ENCODE measurements at places on chromosomes 7 and 10. TPM values are rescaled to one million over a fixed set of nuclear protein-coding genes. Genes with fewer than 3 reads are reported as not detected.

SYCE1 gene
- total RNA-seq, result not detected

CHAT gene
- not detected for total RNA-seq

SAP25 gene
- 5.8 TPM for total RNA-seq

EXOSC1 gene
- 46.5 TPM for total RNA-seq

SLC25A13 gene
- 104 TPM for total RNA-seq

CRYGN gene
- total RNA-seq, result 3.9 TPM

LIPJ gene
- total RNA-seq, result 0.09 TPM

PNLIPRP3 gene
- not detected for total RNA-seq

TACC2 gene
- 34.9 TPM for total RNA-seq

FOXI2 gene
- total RNA-seq, result 17.0 TPM

SPDYE6 gene
- not detected for total RNA-seq

ECHDC3 gene
- 15.7 TPM for total RNA-seq

HOXA13 gene
- total RNA-seq, result not detected

MPP7 gene
- total RNA-seq, result 7.7 TPM

ICA1 gene
- 25.0 TPM for total RNA-seq

PMPCB gene
- total RNA-seq, result 75.3 TPM

ELAPOR2 gene
- total RNA-seq, result 75.7 TPM

RASA4B gene
- 13.0 TPM for total RNA-seq

SCRN1 gene
- total RNA-seq, result 117 TPM

LOXL4 gene
- total RNA-seq, result 0.77 TPM

COL13A1 gene
- total RNA-seq, result 25.2 TPM

GOLGA7B gene
- total RNA-seq, result 0.27 TPM

ZWINT gene
- 78.5 TPM for total RNA-seq

COL1A2 gene
- 42.2 TPM for total RNA-seq

FAM237B gene
- total RNA-seq, result not detected

TRIM56 gene
- 23.0 TPM for total RNA-seq

MYL10 gene
- not detected for total RNA-seq

HNRNPF gene
- total RNA-seq, result 299 TPM

EBLN1 gene
- total RNA-seq, result not detected

CPA2 gene
- total RNA-seq, result 0.66 TPM

HTRA1 gene
- total RNA-seq, result 3.1 TPM

SFTPA1 gene
- not detected for total RNA-seq

PTF1A gene
- not detected for total RNA-seq

CYP51A1 gene
- 116 TPM for total RNA-seq

TEX36 gene
- total RNA-seq, result not detected

ZC3HAV1L gene
- total RNA-seq, result 9.6 TPM

GPR15LG gene
- total RNA-seq, result not detected

SORCS1 gene
- total RNA-seq, result 57.4 TPM

CAMK1D gene
- total RNA-seq, result 4.5 TPM

HTR5A gene
- total RNA-seq, result not detected

TMEM248 gene
- total RNA-seq, result 79.8 TPM

ATP6V0A4 gene
- 0.44 TPM for total RNA-seq

SLC35G1 gene
- 13.4 TPM for total RNA-seq

ZCCHC24 gene
- total RNA-seq, result 4.4 TPM

EPO gene
- 0.35 TPM for total RNA-seq

All from endodermal cell (in vitro differentiated cells).